Kidney epithelial cell (primary cell): ENCODE measurements at places on chromosomes 6 and 20. TPM values are rescaled to one million over a fixed set of nuclear protein-coding genes. Genes with fewer than 3 reads are reported as not detected.

DNA sequence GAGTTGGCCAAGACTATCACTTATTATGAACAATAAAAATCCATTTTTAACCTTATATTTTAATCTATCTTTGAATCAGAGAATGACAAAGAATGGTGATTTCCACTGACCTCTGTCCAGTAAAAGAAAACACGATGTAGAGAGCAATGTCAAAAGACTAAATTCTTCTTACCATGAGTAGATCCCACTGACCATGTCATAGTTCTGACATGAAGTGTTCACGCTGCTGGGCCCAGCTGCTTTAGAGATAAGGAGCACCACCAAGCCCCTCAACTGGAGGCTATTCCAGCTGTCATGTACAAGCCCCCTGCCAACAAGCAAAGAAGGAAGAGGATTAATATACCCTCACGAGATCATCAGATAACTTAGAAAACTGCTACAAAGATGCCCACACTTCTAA is 125.3 kb downstream of the PDSS2 start:
- no peak for DNase-seq

- DNase-seq: peak; percentile 70
Observed at GRCh38 chr6:134235937-134236751, 81.8 kb downstream of the SGK1 start.

C20orf144 gene
- not detected in 2 replicates for total RNA-seq

DNA sequence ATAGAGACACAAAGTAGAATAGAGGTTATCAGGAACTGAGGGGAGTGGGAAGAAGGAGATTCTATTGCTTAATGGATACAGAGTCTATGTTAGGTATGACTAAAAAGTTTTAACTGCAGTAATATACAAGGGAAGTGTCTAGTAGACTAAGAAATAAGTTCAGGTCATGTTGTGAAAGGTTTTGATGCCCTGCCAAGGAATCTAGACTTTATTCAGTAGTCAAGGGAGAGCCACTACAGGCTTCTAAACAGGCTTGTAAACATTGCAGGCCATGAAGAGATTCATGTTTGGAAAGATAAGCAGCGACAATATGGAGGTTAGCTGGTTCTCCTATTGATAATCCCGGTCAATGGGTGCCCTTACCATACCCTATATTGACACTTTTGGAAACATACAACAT is 352.8 kb upstream of the SOX4 start:
- DNase-seq: no peak

DNA sequence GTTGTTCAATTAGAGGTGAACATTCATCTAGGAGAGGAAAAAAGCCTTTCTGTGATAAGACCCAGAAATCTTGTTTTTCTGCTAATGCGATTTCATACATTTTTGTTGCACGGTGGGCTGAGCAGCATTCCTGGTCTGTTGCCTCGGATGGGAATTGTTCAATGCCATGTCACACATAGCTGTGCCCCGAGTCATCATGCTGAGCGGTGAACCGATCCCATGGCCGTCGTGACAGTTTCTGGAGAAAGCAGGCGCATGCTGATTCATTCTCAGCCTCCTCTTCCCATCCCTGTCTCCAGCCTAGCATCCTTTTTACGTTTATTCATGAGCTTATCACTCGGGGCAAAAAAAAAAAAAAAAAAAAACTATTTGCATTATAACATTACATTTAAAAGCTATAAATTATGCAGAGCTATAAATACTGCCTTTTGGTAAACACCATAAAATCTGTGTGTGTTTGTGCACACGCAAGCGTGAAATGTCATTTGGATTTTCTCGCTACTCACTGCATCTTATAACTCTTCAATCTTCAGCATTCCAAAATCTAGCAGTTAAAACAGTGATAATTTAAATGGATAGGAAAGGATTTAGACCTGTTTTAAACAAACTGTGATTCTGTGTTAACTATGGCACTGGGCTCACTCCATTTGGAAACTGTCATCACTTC is 58.9 kb upstream of the IFNGR1 start:
- peak; percentile 88 for DNase-seq

DNA sequence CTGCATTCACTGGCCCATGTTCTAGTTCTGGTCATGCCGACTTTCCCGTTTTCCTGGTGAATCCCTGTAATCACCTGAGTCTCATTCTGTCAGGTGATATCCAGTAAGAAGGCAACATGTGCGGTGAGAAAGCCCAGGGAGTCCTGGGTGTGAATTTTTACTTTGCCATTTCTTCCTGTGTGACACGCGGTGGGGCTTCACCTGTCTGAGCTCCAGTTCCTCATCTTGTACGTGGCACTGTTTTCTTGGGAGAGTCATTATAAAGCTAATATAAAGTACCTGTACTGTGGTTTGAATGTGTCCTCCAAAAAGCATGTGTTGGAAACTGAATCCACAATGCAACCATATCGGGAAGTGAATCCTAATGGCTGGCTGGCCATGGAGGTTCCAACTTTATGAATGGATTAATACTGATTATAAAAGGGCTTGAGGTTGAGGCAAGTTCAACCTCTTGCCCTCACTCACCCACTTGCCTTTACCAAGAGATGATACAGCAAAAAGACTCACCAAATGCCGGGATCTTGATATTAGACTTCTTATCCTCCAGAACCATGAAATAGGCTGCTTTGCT is 5.1 kb downstream of the HLA-E start:
- no peak for DNase-seq

GRCh38 chr20:49785852-49786175 is 26.8 kb upstream of the SLC9A8 start:
- DNase-seq: no peak

DNA sequence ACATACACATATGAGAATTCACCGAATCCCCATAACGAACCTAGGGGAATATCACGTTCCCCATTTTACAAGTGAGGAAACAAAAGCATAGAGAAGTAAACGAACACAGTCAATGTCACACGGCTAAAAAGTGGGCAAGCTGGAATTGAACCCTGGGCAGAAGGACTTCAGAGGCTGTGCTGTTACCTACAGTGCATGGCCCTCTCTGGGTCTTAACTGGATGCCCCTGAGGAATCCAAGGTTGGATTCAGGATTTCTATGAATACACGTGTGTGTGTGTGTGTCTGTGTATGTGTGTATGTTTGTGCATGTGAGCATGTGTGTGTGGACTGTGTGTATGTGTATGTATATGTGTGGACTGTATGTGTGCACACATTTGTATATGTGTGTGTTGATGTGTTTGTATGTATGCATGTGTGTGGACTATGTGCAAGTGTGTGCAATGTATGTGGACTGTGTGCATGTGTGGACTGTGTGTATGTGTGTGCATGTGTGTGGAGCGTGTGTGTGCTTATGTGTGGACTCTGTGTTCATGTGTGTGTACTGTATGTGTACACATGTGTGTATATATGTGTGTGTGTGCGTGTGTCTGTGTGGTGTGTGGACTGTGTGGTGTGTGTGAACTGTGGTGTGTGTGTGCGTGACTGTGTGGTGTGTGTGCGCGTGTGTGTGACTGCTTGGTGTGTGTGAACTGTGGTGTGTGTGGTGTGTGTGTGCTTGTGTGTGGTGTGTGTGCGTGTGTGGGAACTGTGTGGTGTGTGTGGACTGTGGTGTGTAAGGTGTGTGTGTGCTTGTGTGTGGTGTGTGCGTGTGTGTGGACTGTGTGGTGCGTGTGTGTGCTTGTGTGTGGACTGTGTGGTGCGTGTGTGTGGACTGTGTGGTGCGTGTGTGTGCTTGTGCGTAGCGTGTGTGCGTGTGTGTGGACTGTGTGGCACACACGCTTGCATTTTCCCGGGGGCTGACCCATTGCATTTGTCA is 49.0 kb downstream of the HNF4A start:
- DNase-seq: no peak

CYB5R4 gene
- 12.8 and 23.0 TPM in 2 replicates for total RNA-seq

DNA sequence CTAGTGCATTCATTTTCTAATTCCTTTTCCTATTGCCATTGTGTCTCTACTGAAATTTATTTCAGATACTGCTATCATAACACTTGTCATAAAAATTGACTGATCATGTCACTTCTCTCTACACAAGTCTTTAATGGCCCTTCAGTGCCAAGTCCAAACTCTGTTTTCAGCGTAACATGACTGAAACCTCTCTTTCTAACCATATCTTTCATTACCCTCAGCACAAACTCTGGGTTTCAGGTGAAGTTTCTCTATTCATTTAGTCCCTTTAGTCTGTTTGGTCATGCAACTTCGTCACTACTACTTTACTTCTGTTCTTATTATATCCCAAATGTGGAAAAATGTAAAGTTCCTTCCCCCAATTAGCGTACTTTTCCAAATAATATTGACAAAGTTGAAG is 234.9 kb downstream of the OGFRL1 start:
- no peak for DNase-seq

DNA sequence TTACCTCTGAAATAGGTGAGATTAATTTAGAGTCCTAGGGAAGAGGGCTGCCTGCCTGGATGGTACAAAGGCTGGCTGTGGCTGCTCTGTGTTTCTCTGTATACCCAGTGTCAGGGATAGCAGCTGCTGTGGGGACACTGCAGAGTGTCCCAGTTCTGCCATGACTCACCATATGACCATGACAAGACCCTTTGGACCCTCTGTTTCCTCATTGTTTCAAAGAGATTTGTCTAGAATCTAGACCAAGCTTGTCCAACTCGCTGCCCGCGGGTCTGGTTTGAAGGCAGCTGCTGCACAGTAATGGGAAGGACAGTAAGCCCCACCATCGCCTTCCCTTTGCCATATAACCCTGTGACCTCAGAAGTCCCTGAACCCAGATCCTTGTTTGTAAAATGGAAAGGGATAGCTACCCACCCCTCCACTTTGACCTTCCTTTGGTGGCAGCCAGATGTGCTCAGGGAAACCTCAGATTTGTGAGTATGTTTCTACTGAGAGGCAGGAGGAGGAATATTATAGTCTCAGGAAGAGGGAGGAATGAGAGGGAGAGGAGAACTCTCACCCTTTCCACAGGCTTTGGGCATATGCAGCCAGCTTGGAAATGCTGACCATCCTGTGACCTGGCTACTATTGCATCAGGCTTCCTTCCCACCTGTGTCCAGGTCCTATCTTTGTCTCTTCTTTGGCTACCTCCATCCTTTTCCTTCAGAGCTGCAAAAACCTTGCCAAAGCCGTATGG is 14.0 kb downstream of the PLCG1 start:
- no peak for DNase-seq

DNA sequence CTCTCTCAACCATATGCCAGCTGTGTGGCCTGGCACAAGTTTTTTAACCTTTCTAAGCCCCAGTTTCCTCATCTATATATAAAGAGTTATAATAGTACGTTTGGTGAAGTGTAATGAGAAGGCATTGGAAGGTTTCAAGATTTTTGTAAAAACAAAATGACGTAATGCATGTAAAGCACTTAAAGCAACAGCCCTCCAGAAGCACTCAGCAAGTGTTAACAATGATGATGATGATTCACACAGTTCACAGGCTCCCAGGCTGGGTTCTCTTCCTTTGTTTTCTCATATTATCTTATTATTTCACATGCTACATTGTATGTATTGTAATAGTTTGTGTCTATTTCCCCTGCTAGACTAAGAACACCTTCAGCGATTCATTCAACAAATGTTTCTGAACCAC is 6.2 kb downstream of the CEP250 start:
- DNase-seq: no peak

PRICKLE4 gene
- total RNA-seq: not detected in 2 replicates

- no peak for DNase-seq
Observed at GRCh38 chr20:911882-912600, 4.1 kb downstream of the ANGPT4 start.

- no peak for DNase-seq
Observed at GRCh38 chr20:5430670-5431069, 113.9 kb upstream of the PROKR2 start.

ADTRP gene
- total RNA-seq: 1.5 and 4.6 TPM in 2 replicates

GRCh38 chr20:1394686-1395085 is 1.8 kb upstream of the FKBP1A start:
- no peak for DNase-seq

- DNase-seq: peak; percentile 55
Observed at GRCh38 chr6:33344701-33345697, 27.5 kb upstream of the ZBTB22 start.

- DNase-seq: no peak
Observed at GRCh38 chr6:83854001-83854501, 891 bp downstream of the RIPPLY2 start.

DNA sequence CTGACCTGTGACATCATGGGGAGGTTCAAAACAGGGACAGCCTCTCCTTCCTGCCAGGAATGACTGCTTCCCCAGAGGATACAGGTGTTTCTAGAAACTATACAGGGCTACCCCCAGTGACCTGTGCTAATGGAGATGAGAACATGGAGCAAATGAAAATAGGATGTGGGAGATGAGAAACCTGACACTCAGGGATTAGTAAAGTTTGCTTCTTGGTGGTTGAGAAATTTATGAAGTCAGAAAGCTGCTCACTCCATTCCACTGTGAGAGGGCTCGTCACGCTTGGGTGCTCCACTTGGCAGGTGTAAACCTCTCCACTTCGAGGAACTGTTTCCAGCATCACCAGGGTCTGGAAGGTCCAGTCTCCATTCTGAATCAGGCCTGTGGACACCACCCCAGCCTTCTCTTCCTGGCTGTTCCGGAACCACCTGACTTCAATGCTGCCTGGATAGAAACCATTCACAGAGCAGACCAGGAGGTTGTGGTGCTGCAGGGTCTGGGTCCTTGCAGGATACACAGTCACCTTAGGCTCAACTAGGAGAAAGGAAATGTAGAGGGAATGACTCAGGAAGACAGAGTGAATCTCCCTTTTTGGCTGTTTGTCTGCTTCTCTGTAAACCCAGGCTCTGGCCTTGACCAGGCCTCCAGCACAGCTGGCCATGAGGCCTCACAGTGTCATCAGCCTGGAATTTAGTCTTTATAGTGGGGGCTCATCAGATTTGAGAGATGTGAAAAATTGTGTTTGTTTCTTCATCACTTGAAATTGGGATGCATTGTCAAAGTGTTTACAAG is 10.8 kb downstream of the HLA-DRB5 start:
- no peak for DNase-seq
